ENCODE measurements at places on chromosomes 7 and 10.

DNA sequence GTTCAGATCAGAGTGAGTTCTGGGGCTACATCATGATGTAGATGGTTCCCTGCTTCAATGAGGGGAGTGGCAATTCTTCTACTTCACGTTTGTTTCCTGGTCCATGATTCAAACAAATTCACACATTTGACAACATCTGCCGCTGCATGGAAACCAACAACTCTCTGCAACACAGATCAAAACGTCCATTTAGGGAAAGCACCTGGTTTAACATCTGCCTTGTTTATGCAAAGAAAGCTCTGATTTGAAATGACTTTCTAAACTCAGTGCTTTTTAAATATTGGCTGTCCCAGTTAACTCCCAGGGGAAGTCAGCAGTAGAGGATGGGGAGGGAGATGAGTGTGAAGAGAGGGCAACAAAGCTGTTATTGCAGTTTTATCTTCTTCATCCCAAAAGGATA is 93.8 kb downstream of the GAD2 start:
- no peak for DNase-seq

GRCh38 chr10:88987243-88987725 is 3.3 kb upstream of the FAS start:
- no peak for DNase-seq

- DNase-seq, result no peak
Measured at GRCh38 chr10:93481637-93482144, 443 bp downstream of the MYOF start.

- peak; percentile 47 for DNase-seq
Measured at GRCh38 chr10:29240986-29241660, 47.7 kb upstream of the LYZL1 start.

GRCh38 chr7:1663857-1664651 is 6.0 kb upstream of the ELFN1 start:
- peak; percentile 69 for DNase-seq

DNA sequence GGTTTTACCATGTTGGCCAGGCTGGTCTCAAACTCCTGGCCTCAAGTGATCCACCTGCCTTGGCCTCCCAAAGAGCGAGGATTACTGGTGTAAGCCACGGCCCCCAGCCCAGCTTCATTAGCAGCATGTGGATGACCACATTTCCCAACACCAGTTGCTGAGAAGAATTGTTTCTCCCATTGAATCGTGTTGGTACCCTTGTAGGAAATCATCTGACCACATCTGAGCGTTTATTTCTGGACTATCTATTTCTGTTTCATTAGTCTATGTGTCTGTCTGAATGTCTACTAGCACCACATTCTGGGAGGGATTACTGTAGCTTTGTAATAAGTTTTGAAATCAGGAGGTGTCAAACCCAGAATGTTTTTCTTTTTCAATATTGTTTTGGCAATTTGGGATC is 89.6 kb downstream of the LCOR start:
- no peak for DNase-seq

GRCh38 chr7:15757041-15758000 is 70.8 kb upstream of the MEOX2 start:
- no peak for DNase-seq

GRCh38 chr10:23065181-23065948 is 30.0 kb upstream of the MSRB2 start:
- DNase-seq, result peak; percentile 97

DNA sequence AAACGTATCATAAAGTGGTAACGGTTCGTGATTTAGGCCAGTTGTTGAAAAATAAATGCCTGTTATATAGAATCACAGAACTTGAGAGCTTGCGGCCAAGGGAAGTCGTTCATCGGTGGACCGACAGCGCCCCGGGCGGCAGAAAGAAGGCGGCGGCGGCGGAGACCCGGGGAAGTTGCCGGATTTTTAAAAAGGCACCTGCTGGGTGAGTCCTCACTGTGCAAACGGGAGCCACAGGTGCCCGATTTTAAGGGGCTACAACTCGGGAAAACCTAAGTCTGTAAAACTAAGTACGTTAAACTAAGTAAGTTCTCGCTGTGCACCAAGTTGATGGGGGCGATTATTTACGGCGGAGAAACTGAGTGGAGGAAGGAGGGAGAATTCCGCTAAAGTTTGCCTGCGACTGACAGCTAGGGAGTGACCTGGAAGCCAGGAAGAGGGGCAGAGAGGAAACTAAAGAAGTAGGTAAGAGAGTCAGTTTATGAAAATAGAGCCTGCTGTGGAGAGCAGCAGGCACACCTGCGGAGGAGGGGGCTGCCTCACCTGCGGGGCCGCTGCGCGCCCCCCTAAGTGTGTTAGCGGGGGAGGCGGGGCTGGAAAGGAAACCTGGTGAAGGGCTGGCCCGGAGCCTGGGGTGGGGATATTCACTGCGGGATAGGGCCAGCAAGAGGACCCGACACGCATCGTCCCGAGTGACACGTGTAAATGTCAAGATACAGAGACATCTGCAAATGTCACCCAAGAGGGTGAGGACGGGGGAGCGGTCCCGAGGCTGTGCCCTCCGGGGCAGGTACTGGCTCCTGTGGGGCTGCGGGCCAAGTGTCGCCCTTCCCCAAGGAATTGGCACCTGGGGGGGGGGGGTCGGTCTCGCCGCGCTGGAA is 996 bp downstream of the ADAM12 start:
- peak; percentile 95 for DNase-seq

DNA sequence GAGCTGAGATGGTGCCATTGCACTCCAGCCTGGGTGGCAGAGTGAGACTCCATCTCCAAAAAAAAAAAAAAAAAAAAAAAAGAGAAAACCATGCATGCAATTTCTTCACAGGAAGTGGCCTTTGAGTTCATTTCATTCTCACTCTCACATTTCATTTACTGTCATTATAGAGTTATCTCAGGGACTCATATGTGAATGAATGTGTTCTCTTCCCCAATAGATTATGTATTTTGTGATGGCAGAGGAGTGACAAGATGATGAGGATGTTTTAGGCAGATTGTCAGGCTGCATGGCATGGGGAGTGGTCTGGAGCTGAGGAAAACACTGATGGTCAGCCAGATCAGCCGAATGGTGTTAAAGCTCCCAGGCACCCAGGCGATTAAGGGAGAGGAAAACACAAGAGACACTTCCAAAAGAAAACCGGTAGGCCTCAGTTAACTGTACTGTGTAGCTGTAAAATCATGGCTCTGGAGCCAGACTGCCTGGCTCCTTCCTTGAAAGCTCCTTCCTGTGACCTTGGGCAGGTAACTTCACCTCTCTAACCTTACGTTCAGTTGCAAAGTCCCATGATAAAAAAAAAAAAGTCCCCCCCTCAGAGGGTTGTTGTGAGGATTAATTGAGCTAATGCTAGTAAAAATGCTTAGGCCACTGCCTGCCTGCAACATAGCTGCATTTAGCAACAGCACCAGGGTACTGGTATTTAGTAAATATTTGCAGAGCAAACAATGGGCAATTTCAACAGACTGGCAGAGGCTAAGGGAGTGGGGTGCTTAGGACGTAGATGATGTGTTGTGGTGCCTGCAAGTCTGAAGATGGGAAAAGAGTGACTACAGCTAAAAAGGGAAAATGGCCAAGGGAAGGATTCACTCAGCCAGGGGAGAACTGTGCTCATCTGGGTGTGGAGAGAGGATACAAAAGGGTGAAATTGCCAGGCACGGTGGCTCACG is 6.9 kb downstream of the FRAT2 start:
- no peak for DNase-seq

GRCh38 chr7:108103558-108104298 is 26.4 kb downstream of the LAMB4 start:
- DNase-seq, result no peak

DNA sequence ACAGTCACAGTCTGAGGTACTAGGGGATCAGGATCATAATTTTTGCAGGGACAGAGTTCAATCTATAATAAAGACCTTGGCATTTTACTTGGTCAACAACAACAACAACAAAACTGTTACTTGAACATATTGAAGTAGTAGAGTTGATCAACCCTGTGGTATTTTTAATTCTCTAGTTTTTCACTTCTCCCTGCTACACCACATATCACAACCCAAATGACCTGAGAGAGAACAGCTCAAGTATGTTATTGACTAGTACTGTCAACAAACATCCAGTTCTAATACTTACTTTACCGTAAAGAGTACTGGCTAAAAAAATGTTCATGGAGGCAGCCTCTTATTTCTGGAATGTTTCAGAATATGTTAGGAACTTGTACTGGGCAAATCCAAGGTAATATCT is 90.5 kb upstream of the FAM3C start:
- DNase-seq, result no peak

GRCh38 chr7:69678494-69679187 is 80.4 kb downstream of the AUTS2 start:
- no peak for DNase-seq

All from posterior cingulate gyrus (tissue), 11 donors.